ENCODE measurements at places on chromosomes 16 and 17. TPM values are rescaled to one million over a fixed set of nuclear protein-coding genes. Genes with fewer than 3 reads are reported as not detected.

Gene KCNH4
- total RNA-seq, result 0.24 TPM

GRCh38 chr17:20173091-20173490 is 163.9 kb downstream of the SPECC1 start:
- no peaks in the 10 kb centered on the region for H3K27me3 ChIP-seq
- no peak overlapping the region for H3K4me3 ChIP-seq
- no peaks in the 10 kb centered on the region for H3K36me3 ChIP-seq
- H3K27ac ChIP-seq, result no peak overlapping the region
- DNase-seq, result no peak

DNA sequence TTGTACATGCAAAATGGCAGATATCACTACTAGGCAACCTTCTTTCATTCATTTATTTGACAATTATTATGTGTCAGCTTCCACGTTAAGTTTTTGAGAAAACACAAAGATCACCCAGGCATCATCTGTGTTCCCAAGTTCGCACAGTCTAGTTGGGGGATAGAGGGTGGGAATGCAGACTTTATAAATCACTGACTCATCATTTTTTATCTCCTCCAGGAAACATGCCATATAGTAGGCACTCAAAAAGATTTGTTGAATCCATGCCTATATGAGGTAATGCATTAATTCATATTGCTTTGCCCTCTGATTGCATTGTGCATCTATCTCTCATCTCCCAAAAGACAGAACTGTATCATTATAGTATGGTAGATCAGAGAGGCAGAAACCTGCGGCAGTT is 196.8 kb upstream of the TOX3 start:
- no peaks in the 10 kb centered on the region for H3K36me3 ChIP-seq
- H3K27ac ChIP-seq, result no peak overlapping the region
- no peaks in the 10 kb centered on the region for H3K4me1 ChIP-seq
- no peak overlapping the region for H3K4me3 ChIP-seq

- H3K36me3 ChIP-seq, result no peaks in the 10 kb centered on the region
- H3K27ac ChIP-seq, result no peak overlapping the region
- H3K4me1 ChIP-seq, result no peaks in the 10 kb centered on the region
- no peak overlapping the region for H3K4me3 ChIP-seq
Observed at GRCh38 chr16:81891736-81892364, 112.8 kb downstream of the PLCG2 start.

DNA sequence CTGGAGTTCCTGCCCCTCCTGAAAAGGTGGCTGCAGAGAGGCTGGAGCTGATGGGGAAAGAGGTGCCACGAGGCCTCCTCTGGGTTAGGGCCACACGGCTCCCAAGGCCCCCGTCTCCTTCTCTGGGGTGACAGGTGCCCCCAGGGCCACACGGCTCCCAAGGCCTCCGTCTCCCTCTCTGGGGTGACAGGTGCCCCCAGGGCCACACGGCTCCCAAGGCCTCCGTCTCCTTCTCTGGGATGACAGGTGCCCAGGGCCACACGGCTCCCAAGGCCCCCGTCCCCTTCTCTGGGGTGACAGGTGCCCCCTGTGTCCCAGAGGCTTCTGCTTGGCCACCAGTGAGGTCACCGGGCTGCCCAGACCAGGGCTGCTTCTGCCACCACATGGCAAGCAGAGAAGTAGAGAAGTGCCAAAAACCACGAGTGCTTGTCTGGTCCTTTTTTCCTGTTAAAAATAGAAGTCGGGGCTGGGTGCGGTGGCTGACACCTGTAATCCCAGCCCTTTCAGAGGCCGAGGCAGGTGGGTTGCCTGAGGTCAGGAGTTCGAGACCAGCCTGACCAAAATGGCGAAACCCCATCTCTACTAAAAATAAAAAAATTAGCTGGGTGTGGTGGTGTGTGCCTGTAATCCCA is 4.1 kb downstream of the CAPN15 start:
- H3K4me3 ChIP-seq, result no peak overlapping the region
- no peaks in the 10 kb centered on the region for H3K36me3 ChIP-seq
- H3K4me1 ChIP-seq, result peaks cover 18% of the 10 kb centered on the region
- H3K27me3 ChIP-seq, result no peaks in the 10 kb centered on the region
- no peak for DNase-seq
